ENCODE measurements at places on chromosomes 4 and X.

DNA sequence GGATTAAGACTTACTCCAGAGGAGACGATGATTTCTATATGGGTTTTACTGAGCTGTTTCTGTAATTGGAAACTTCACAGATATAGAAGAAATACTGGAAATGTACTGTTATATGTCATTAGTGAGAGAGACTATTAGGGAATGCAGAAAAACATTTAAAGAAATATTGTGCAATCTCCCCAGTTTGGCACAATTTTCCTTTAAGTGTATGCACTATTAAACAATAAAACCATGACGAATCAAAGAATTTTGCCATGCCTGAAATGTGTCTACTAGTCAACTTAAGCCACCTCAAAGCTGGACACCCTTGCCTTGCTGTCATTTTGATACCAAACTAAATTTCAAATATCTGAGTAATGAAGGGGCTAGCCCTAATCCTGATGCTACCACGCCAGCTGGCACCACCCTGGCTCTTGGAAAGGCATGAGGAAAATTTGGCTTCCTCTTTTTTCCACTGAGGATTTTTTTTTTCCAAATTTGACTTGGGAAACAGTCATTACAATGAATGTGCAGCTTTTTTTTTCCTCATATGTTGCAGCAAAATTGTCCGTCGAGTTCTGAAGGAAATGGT is 36.1 kb downstream of the MTTP start:
- DNase-seq = no peak

DNA sequence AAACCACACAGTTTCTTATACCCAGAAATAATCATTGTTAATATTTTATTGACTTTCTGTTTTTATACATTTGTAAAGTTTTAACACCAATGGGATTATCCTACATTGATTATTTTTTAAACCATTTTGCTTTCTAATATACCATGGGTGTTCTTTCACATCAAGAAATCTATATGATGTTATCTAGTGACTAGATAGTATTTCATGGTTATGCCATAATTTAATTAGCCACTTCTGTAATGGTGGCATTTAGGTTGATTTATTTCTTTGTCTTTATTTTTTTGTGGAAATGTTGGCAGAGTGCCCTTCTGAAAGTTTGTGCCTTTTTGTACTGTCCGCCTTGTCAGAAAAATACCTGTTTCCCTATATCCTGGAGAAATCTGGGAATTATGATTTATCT is 193.3 kb downstream of the CEP135 start:
- DNase-seq = no peak

GRCh38 chr4:64465263-64465662 is 56.0 kb upstream of the TECRL start:
- DNase-seq = no peak

GRCh38 chr4:38803833-38804653 is 548 bp downstream of the TLR1 start:
- DNase-seq = no peak

DNA sequence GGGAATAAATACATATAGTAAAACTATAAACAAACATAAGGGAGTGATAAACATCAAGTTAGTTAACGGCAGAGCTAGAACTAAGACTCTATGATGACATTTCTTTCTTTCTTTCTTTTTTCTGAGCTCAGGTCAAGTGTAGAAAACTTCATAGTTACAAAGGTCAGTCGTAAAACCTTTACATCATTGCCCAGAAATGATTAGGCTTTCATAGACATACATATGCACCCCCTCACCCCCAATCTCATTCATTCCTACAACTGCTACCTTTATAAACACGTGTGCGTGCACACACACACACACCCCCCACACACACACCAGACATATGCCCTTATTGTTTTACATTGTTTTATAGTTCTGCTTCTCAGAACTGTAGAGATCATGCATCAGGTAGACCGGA is 5.7 kb downstream of the EIF1AX start:
- DNase-seq = no peak

DNA sequence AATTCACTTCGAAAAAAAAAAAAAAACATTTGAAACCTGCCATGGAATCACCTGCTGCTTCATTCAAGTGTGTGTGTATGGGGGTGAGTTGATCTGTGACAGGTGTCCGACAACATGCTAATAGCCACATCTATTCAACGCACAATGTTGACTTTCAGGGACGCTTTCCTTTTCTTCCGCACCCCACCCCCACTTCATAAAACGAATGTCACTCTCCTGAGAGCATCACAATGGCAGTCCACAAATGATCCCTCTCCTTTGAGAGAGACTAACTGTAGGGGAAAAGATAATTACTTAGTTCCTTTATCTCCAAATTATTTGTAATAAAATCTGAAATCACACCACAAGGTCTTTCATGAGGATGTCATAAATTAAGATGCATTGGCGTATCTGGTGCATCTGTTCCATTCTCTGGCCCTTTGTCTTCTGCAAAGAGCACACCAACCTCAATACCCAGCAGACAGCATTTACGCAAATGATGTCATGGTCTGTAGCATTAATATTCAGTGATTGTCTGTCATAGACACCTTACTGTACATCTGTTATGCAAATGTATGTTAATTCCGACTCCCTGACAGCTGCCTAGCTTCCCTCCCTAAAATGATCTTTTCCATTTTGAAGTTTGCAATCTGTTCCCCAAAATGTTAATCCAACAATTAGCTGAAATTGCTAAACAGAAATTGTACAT is 640.0 kb upstream of the BOD1L1 start:
- no peak for DNase-seq

GRCh38 chr4:25089051-25089763 is 58.5 kb upstream of the LGI2 start:
- DNase-seq = no peak

DNA sequence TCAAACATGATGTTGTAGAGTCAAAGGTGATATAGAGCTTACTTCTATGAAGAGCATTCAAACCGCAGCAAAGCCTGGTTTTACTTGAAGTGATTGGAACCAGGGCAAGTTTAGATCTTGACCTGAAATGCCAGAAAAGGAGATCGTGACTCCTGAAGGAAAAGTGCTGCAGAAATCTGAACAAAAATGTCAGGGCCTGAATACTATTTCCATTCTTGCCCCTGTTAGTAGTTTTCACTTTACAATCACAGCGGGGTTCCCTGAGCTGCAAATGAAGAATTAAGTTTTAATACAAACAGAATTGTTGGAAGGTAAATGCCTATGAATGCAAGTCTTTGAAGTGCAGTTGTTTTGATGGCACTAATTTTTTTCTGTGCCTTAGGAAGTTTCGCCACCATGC is 4.1 kb downstream of the SLIT2 start:
- DNase-seq = no peak

GRCh38 chr4:121200795-121201472 is 36.8 kb upstream of the TNIP3 start:
- DNase-seq = no peak

- DNase-seq = no peak
Observed at GRCh38 chr4:80036949-80037685, 35.9 kb downstream of the ANTXR2 start.

- no peak for DNase-seq
Observed at GRCh38 chr4:187426511-187426910, 569.1 kb upstream of the ZFP42 start.
